Lower lobe of right lung (tissue), 2 donors: ENCODE measurements at places on chromosomes 16 and 17. TPM values are rescaled to one million over a fixed set of nuclear protein-coding genes. Genes with fewer than 3 reads are reported as not detected.

DNA sequence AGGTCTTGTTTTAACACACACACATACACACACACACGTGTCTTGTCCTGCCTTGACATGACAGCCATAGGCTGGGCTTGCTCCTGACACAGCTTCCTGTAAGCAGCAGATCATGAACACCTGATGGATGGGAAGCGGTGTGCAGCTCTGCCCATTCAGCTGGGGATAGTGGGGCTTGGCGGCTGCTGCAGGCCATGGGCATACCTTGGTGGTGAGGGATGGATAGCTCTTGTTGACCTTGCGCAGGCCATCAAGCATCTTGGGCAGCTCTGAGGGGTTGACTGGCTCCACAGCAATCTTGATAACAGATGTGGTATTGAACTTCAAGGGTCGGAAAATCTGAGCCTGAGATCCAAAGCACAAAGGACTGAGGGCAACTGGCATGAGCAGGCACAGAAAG lies 12.0 kb downstream of the HIGD1B start:
- no peak for DNase-seq
- H3K4me3 ChIP-seq: no peak overlapping the region
- H3K4me1 ChIP-seq: no peaks in the 10 kb centered on the region
- H3K27ac ChIP-seq: no peak overlapping the region

Gene KRT34
- not detected for total RNA-seq

Gene B3GNT9
- 13.5 TPM for total RNA-seq

DNA sequence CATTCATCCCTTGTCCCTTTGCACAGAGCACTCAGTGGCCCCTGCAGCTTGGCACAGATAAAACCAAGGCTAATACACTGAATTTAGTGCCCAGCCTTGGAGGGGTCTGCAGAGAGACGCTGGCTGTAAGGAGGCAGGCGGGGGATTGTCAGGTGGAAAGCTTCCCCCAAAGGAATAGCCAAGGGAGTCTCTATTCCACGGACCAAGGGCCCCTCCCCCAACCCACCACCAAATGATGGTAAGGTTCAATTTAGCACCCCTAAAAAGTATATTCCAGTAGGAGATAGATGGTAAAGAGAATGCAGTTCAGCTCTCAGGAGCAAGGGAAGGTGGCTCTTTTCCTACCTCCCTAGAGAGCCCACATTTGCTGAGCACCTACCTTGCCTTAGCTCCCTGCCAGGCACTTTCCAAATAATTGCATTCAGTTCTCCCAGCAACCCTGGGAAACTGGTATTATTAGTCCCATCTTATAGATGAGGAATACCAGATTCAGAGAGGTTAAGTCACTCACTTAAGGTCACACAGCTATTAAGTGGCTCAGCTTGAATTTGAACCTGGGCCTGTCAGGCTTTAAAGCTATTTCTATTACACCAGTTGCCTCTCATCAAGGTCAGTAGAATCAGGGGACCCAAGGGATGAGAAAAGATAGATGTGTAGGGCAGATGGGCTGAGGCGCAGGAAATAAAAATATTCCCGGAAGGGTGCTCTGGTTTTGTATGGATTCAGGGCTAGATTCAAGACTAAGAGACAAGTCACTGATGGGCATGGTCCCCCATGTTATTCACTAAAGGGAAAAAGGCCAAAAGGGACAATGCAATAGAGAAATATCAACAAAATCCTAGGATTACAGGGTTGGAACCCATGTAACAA lies 20.0 kb upstream of the ZFHX3 start:
- H3K4me3 ChIP-seq: no peak overlapping the region
- H3K36me3 ChIP-seq: no peaks in the 10 kb centered on the region
- peaks cover 64% of the 10 kb centered on the region for H3K4me1 ChIP-seq
- DNase-seq: no peak

- peaks cover 11% of the 10 kb centered on the region for H3K4me1 ChIP-seq
- H3K4me3 ChIP-seq: no peak overlapping the region
- H3K36me3 ChIP-seq: no peaks in the 10 kb centered on the region
- no peaks in the 10 kb centered on the region for H3K27me3 ChIP-seq
- peak overlapping the region; percentile 19 for H3K27ac ChIP-seq
These were observed 330.3 kb downstream of the BCAS3 start for GRCh38 chr17:61007980-61008379.

GRCh38 chr17:76404976-76405563 lies 20.7 kb downstream of the SPHK1 start:
- H3K27me3 ChIP-seq: no peaks in the 10 kb centered on the region
- H3K27ac ChIP-seq: no peak overlapping the region
- peak; percentile 46 for DNase-seq
- H3K36me3 ChIP-seq: peaks cover 53% of the 10 kb centered on the region
- no peaks in the 10 kb centered on the region for H3K4me1 ChIP-seq
- no peak overlapping the region for H3K4me3 ChIP-seq

GRCh38 chr16:1300664-1301476 lies 8.6 kb upstream of the UBE2I start:
- peaks cover 10% of the 10 kb centered on the region for H3K4me1 ChIP-seq
- peak; percentile 84 for DNase-seq
- H3K36me3 ChIP-seq: no peaks in the 10 kb centered on the region
- H3K27me3 ChIP-seq: peaks cover 38% of the 10 kb centered on the region
- peak overlapping the region; percentile 28 for H3K4me3 ChIP-seq

DNA sequence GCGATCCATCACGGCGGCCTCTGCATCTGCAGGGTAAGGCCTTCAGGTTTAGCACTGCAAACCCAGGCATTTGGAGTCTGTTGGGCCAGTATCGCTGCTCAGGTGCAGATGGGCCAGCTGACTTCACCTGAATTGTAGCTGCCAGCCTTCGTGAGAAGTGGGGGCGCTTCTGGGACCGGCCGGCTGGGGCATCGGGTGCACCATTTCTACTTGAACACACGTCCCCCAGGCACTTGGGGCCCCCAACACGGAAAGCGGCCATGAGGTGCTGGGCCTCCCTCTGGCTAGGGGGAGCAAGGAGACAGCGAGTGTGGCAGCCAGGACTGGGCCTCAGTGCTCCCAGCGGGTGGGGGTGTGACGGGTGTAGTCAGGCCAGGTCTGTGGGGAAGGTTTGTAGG lies 767.6 kb downstream of the KCNJ18 start:
- H3K27me3 ChIP-seq: no peaks in the 10 kb centered on the region
- no peaks in the 10 kb centered on the region for H3K36me3 ChIP-seq
- DNase-seq: no peak
- no peak overlapping the region for H3K4me3 ChIP-seq
- no peaks in the 10 kb centered on the region for H3K4me1 ChIP-seq
- H3K27ac ChIP-seq: no peak overlapping the region

- no peak overlapping the region for H3K4me3 ChIP-seq
- no peaks in the 10 kb centered on the region for H3K27me3 ChIP-seq
- no peak for DNase-seq
- H3K4me1 ChIP-seq: peaks cover 7% of the 10 kb centered on the region
- no peaks in the 10 kb centered on the region for H3K36me3 ChIP-seq
- H3K27ac ChIP-seq: peak overlapping the region; percentile 67
These were observed 356.3 kb upstream of the TNRC6C start for GRCh38 chr17:77602062-77602746.

Gene KRT36
- total RNA-seq: not detected

Gene SP6
- 4.7 TPM for total RNA-seq
